Dermis microvascular lymphatic vessel endothelial cell (primary cell): ENCODE measurements at places on chromosomes 2 and 18. TPM values are rescaled to one million over a fixed set of nuclear protein-coding genes. Genes with fewer than 3 reads are reported as not detected.
A peak's percentile ranks its signal among the peaks of the same experiment; 100 is the strongest.

The RAD51AP2 gene
- total RNA-seq = not detected in 2 replicates

The GPR39 gene
- not detected in 2 replicates for total RNA-seq

The FTCDNL1 gene
- total RNA-seq = 0.38 and 0.90 TPM in 2 replicates

The SPP2 gene
- total RNA-seq = not detected in 2 replicates

DNA sequence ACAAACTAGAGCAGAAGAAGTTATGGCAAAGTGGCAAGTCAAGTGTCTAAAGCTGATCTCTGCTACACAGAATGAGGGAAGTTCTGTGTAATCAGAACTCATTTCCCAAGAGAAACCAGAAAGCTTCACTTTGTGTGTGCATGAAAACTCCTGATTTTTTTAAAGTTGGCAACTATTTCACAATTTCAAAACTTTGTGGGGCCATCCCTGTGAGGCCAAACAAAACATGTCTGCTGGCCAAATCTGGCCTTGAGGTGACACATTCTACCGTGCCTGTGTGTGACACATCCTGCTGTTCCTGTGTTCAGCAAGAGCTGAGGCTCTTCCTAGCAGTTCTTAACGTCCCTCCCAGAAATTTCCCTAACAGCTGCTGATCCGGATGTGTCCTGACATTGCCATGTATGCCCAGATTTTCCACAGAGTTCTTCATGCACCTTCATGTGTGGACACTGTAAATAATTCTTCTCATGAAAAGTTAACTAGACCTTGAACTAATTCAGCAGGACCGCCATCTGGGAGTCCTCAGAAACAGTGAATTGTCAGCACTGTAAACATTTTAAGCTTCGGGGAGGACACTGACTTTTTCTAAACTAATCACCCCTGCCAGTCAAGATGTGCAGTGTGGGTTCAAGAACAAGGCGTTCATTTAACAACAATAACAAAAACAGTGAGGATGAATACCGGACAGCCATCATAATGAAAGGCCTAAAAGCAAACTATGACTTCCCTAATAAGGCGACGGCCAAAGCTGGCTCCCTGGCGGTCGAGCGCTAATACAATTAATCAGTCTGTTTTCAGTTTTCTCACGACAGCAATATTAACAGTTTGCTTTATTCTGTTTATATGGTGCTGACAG lies 99.0 kb downstream of the PLEKHM3 start:
- peak; percentile 88 for DNase-seq

GRCh38 chr2:9647884-9648283 lies 17.1 kb upstream of the YWHAQ start:
- DNase-seq = no peak

- DNase-seq = no peak
Observed at GRCh38 chr2:217877866-217878265, 124.9 kb downstream of the TNS1 start.
